ENCODE measurements at places on chromosomes 6 and 20. TPM values are rescaled to one million over a fixed set of nuclear protein-coding genes. Genes with fewer than 3 reads are reported as not detected.

DAAM2 gene
- 1.3 TPM for total RNA-seq

SFTA2 gene
- 1.0 TPM for total RNA-seq

FOXQ1 gene
- 6.9 TPM for total RNA-seq

GCLC gene
- 14.1 TPM for total RNA-seq

BHLHE23 gene
- not detected for total RNA-seq

HCK gene
- 0.34 TPM for total RNA-seq

EYA2 gene
- not detected for total RNA-seq

MYLK4 gene
- 0.75 TPM for total RNA-seq

ZKSCAN3 gene
- total RNA-seq = 5.5 TPM

PEDS1 gene
- total RNA-seq = 52.1 TPM

BMP7 gene
- 30.5 TPM for total RNA-seq

IRAK1BP1 gene
- 4.5 TPM for total RNA-seq

PPP1R16B gene
- 0.14 TPM for total RNA-seq

EIF6 gene
- 332 TPM for total RNA-seq

SLCO4A1 gene
- total RNA-seq = 49.7 TPM

TEAD3 gene
- total RNA-seq = 23.8 TPM

RALGAPA2 gene
- total RNA-seq = 35.1 TPM

APOM gene
- 1.3 TPM for total RNA-seq

FAM209B gene
- total RNA-seq = 0.48 TPM

CRYBG1 gene
- 4.4 TPM for total RNA-seq

RIPOR2 gene
- total RNA-seq = 0.79 TPM

SNAI1 gene
- total RNA-seq = not detected

SLC12A5 gene
- 1.3 TPM for total RNA-seq

RIMS4 gene
- not detected for total RNA-seq

DEFB132 gene
- not detected for total RNA-seq

DDO gene
- total RNA-seq = 0.29 TPM

TPD52L1 gene
- 63.3 TPM for total RNA-seq

OXT gene
- total RNA-seq = not detected

PFDN6 gene
- total RNA-seq = 51.4 TPM

OPRL1 gene
- 0.21 TPM for total RNA-seq

C20orf202 gene
- not detected for total RNA-seq

POU5F1 gene
- 0.68 TPM for total RNA-seq

GMPR gene
- 0.96 TPM for total RNA-seq
